ENCODE measurements at places on chromosomes 16 and 17.

- no peak for DNase-seq
These were observed 24.3 kb upstream of the DBNDD1 start for GRCh38 chr16:90043526-90043925.

DNA sequence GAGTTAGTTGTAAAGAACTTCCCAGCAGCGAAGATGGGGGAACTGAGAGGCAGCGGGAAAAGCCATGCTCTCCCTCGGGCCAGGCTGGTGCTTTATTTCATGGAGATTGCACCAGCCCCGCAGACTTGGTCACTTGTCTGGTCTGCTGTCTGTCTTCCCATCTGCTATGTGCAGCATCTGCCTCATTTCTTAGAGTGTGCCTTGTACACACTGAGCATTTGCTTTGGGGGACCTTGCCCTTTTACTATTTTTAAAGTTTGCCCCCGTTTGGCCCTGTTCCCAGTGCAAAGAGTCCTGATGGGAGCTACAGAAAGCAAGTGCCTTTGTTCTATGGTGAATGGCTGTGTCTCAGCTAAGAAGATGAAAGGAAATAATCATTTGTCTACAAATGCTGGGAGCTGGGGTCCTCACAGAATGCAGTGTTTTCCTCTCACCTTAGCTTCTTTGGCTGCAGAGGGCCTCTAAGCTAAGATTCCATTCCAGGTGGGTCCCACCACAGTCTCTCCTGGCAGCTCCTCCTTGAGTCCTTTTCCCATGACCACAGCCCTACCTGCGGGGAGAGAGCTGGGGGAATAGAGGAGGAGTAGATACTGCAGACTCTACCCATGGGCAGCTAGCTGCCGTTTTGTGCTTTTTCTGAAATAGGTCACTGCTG is 25.1 kb upstream of the CNOT1 start:
- no peak for DNase-seq

GRCh38 chr17:39209317-39210092 is 9.4 kb downstream of the RPL19 start:
- DNase-seq = peak; percentile 73

GRCh38 chr16:7236824-7237410 is 95.7 kb upstream of the RBFOX1 start:
- DNase-seq = no peak

- no peak for DNase-seq
These were observed 54.2 kb downstream of the ZFPM1 start for GRCh38 chr16:88507231-88507743.

DNA sequence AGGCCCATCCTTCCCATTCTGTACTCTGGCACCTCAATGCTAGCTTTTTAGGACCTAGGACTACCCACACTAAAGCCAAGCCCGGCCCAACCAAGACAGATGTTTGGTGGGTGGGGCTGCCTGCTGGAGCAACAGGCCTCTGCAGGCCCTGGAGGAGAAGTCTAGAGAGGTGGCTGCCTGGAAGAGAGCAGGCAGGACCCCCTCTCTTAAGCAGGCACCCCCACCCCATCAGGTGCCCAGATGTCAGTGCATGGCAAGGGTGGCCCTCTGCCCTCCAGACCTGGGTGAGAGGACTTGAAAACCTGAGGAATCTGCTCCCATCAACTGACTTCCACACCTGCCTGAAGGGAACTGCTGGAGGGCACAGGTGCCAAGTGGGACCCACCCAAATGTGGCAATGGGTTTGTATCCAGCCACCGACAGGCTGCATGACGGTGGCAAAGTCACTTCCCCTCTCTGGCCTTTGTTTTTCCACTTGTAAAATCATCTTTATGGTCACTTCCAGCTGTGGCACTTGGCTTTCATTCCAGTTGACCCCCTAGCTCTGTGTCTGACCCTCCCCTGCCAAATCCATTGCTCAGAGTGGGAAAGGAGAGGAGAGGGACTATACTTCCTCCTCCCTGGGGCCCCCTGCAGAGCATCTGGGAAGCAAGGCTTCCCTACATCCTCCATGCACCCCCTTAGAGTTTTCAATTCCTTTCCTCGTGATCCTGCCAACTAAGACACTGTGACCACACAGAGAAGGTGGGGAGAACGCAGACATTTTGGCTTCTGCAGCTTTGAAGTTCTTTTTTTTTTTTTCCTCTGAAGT is 1.7 kb upstream of the STAT5A start:
- DNase-seq = peak; percentile 41

DNA sequence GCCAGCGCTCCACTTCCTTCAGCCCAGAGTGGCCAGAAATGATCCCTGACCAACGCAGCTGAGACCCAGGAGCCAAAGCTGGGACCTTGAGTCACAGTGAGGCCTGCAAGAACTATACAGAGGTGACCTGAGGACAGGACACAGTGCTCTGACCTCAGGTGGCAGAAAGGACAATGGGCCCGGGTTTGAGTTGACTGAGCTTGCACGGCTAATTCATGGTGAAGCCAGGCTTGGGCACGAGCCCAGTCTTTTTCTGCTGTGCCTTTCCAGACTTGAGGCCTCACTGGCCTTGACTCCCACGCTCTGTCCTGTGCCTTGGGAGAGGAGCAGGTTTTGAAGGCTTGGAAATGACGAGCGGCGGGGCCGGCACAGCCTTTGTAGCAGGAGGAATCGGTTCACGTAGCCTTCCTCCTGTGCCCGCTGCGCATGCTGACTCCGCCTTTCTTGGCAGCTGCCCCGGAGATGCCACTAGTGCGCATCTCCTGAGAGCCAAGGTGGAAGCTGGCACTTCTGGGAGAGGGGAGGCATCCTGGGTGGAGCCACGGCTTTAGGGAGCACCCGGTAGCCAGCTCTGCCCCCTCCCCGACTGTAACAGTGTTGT is 34.9 kb downstream of the NDEL1 start:
- DNase-seq = no peak

- DNase-seq = peak; percentile 92
These were observed 3.3 kb upstream of the SLFN12L start for GRCh38 chr17:35540589-35541404.

- no peak for DNase-seq
These were observed 30.6 kb downstream of the TMEM92 start for GRCh38 chr17:50304781-50305404.

- DNase-seq = no peak
These were observed 299.8 kb upstream of the PSMD7 start for GRCh38 chr16:73996624-73997339.

DNA sequence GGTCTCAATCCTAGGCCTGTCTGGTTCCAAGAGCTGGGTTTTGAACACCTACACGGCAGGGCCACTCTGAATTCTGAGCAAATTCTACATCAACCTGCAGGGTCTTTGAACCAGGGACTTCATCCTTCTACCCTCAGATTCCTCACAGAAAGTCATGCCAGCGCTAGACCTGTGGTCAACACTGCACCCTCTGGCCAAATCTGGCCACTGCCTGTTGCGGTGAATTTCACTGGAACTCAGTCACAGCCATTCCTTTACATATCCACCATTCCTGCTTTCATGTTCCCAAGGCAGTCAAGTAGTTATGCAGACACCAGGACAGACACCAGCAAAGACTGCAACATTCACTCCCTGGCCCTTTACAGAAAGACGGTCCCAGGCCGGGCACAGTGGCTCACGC is 144.6 kb downstream of the C16orf95 start:
- DNase-seq = no peak

DNA sequence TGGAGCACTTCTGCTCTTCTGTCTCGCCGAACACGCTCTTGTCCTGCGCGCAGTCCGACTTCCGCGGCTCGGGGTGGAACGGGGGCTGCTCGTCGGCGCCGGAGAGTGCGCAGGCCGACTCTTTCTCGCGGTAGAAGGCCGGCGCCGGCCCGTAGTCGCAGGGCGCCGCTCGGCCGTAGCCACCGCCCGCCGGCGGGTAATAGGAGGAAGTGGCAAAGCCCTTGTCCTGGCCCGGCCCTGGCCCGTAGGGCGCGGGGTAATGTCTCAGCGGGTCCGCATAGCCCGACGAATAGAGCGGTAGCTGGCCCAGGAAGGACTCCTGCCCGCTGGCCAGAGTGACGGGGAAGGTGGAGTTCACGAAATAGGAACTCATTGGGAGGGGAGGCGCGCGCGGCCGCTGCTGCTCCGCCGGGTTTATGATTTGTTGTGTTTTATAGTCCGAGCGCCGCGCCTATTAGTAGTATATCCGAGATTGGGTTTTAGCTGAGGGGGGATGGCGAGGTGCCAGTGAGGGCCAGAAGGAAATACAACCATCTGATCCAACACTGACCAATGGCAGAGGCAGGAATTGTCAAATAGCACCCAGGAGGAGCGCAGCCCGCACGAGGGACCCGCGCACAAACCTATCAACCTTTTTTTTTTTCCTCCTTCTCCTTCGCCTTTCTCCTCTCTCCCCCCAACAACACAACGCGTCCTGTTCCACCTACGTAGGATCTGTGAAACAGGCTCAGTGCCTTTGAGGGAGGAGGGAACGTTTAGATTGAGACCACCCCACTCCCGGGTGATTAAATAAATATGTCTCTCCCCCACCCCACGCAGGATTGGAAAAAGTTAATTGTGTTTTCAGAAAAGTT is 4.4 kb upstream of the HOXB5 start:
- peak; percentile 52 for DNase-seq

DNA sequence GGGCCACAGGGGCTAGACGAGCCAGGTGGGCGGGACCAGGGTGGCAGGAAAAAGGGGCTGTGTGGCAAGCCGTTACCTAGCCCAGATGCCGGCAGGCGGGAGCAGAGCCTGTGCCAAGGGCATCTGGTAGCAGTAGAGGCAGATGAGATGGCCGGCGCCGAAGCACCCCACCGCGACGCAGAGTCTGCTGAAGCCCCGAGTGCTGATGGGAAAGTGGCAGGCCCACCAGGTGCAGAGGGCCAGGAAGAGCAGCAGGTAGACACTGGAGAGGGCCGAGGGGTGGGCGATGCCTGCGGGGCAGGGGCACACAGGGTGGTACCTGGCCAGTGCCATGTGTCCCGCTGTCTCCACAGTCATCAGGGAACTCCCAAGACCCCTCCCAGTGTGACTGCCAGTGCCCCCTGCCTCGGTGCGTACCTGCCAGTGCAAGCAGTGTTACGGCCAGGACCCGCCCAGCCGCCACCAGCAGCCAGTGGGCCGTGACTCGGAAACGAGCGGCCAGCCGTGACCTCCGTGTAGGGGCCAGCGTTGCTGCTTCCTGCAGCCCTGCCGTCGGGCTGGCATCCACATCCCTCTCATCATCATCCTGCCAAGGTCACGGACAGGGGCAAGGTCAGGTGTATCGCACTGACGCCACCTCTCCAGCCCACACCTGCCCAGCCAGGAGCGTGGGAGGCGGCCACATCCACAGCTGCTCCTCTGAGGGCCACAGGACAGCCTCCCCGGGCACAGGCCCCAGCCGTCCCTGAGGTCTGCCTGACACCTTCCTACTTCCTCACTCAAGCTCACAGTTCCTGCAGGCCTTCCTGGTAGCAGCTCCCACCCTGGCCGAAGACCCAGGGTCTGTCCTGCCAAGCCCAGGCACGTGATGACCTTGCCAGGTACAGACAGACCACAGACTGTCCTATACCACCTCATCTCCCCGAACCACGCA is 32.1 kb downstream of the CTU2 start:
- no peak for DNase-seq

- no peak for DNase-seq
These were observed 2.9 kb downstream of the ARHGEF15 start for GRCh38 chr17:8312726-8313600.

- DNase-seq = no peak
These were observed 164.9 kb downstream of the BANP start for GRCh38 chr16:88116121-88116520.

- DNase-seq = no peak
These were observed 24.0 kb upstream of the CACNG1 start for GRCh38 chr17:67020293-67020766.

DNA sequence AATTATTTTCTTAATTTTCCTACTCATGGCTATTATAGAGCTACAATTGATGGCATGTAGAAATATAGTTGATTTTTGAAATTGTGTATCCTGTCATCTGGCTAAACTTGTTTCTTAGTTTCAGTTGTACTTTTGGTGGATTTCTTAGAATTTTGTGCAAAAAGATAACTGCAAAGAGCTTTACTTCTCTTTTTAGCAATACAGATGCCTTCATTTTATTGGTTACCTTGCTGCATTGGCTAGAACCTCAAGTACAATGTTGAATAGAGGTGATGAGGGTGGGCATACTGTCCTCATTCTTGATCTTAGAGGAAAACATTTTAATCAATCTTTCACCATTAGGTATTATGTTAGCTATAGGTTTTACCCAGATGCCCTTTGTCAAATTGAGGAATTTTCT is 67.9 kb downstream of the METRNL start:
- DNase-seq = peak; percentile 57

- DNase-seq = peak; percentile 38
These were observed 512 bp downstream of the AKAP1 start for GRCh38 chr17:57085448-57086068.

GRCh38 chr16:14366974-14367707 is 262.9 kb downstream of the PARN start:
- no peak for DNase-seq

DNA sequence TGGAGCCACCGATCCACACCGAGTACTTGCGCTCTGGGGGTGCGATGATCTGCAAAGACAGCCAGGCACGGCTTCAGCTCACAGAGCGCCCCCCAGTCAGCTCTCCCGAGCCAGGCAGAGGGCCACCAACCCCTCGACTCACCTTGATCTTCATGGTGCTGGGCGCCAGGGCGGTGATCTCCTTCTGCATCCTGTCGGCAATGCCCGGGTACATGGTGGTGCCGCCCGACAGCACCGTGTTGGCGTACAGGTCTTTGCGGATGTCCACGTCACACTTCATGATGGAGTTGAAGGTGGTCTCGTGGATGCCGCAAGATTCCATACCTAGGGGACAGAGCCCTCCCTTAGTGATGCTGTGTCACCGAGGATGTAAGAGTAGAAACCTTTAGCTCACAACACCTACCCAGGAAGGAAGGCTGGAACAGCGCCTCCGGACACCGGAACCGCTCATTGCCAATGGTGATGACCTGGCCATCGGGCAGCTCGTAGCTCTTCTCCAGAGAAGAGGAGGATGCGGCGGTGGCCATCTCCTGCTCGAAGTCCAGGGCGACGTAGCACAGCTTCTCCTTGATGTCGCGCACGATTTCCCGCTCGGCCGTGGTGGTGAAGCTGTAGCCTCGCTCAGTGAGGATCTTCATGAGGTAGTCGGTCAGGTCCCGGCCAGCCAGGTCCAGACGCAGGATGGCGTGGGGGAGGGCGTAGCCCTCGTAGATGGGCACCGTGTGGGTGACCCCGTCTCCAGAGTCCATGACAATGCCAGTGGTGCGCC is 1.6 kb downstream of the ACTG1 start:
- peak; percentile 30 for DNase-seq

GRCh38 chr17:72363089-72363610 is 242.3 kb downstream of the SOX9 start:
- no peak for DNase-seq

All from inflammatory macrophage treated with lipopolysaccharide for 4 hours (primary cell).